CD4-positive, alpha-beta T cell treated with Interleukin-4 for 1 hour (primary cell): ENCODE measurements at places on chromosomes 2 and 18.
A peak's percentile ranks its signal among the peaks of the same experiment; 100 is the strongest.

DNA sequence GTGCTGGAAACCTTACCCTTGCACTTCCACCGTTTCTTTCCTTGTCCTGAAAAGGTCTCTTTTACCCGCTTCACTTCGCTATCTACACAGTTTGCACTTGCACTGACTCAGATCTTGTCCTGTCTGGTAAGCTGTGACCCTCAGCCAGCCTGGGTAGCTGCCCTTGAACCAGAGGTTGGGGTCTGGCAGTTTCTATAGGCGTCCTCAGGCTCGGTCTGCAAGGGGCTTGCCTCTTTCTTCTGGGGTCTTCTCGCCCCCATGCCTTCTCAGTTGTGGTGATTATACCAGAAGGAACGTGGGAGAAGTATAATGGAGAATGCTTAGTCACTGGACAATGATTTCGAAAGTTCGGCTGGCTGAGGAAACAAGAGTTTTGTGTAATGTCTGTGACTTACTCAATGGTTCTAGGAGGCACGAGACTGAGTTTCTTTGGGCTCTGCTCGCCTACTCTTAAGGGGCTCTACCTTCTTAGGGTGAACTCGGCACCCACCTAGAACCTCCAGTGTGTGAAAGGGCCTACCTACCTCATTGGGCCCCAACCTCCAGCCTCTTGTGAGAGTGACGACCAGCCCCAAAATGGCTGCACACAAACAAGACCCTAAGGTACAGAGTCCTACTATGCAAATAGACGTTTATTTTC, 6.9 kb upstream of the STAT1 start:
- peak; percentile 41 for DNase-seq

DNA sequence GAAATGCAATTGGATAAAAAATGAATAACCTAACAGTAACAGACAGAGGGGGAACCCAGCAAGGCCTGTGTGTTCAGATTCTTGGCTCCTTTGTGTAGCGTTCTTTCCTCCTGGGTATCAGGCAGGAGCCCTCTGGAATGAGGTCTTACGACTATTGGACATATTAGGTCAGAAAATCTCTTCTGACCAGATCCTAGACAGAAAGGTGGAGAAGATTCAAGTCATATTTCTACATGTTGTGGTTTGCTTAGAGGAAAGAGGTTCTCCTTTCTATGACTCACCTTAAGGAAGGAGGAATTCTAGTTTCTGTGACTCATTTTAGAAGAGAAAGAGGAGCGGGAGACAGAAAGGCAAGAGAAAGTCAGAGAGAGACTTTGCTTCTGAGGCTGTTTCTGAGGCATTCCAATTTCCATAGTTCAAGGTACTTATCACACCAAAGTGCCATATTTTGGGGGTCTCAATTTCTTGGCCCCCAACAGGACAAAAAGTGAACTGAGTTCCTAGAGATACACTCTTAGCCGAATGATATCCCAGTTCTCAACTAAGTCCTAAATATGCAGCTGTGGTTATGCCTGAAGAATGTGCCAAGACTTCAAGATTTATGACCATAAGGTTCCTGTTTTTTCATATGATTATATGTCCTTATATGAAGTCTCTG, 618.6 kb downstream of the ZEB2 start:
- DNase-seq = no peak

GRCh38 chr2:138814123-138814898, 34.1 kb upstream of the NXPH2 start:
- DNase-seq = peak; percentile 21

GRCh38 chr2:134206573-134206972, 47.3 kb upstream of the MGAT5 start:
- DNase-seq = no peak

- DNase-seq = no peak
These were observed 4.4 kb upstream of the ANKRD23 start for GRCh38 chr2:96848264-96848663.

DNA sequence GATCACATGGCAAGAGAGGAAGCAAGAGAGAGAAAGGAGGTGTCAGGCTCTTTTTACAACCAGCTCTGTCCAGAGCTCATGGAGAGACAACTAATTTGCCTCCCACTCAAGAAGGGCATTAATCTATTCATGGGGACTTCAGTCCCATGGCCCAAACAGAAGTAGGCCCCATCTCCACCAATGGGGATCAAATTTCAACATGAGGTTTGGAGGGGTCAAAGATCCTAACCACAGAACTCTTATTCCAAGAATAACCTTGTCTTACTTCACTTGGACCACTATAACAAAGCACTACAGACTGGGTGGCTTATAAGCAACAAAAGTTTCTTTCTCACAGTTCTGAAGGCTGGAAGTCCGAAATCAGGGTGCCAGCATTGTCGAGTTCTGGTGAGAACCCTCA, 31.8 kb downstream of the GRB14 start:
- no peak for DNase-seq

- DNase-seq = no peak
These were observed 16.8 kb upstream of the RHOB start for GRCh38 chr2:20430035-20430434.

DNA sequence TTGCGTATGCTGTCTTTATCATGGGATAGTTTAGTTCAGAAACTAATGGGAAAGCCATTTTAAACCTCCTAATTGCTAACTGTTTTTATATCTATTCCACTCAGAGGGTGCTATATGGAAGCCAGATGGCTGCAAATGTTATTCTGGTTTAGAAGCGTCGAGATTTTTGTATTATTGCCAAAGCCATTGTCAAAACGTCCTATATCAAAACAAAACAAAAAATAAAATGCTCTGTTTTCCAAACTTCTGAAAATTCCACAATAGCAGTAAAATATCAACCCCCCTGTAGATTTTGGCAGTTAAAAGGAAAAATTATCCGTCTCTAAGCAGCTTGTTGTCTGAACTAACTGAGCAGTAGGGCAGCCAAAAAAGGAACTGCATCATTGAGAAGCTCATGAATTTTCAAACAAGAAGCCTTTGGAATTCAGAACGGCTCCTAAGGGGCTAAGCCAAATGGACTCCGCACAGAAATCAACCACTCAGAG, 195.4 kb upstream of the CWC22 start:
- no peak for DNase-seq

GRCh38 chr2:53286345-53286744, 481.3 kb upstream of the CHAC2 start:
- DNase-seq = no peak

GRCh38 chr2:195017890-195018289, 639.1 kb upstream of the SLC39A10 start:
- DNase-seq = no peak

DNA sequence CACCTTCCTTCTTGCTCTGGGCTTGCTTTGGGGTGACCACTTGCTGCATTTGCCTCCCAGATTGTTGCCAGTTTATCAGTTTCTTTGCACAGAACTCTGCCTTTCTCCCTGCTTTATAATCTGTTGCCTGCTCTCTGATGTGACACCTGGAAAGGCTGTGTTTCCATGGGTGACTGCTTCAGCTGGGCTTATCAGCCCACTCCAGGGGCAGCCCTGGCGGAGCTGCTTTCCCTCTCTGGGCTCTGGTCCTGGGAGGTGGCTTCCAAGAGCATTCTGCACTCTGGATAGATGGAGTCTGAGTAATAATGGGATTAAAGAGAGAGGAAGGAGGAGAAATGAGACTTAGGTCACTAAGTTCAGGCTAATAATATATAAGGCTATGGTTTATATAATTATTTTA, 352.7 kb downstream of the TSN start:
- no peak for DNase-seq

DNA sequence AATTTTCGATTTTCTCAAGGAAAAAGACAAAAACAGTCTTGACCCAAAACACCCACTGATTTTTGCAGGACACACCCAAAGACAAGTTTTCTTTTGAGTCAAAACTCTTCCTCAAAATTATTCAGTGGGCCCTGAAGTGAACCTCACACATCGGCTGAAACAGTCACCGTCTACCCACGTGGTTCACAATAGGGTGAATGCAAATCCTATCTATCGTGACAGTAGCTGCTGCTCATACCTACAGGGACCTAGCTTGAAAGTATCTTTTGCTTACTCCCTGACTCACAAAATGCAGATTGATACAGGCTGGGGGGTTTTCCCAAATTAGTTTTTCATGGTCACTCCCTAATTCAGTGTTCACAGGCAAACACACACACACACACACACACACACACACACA, 10.7 kb upstream of the CD226 start:
- no peak for DNase-seq

GRCh38 chr2:128424406-128425171, 105.9 kb upstream of the HS6ST1 start:
- DNase-seq = no peak

DNA sequence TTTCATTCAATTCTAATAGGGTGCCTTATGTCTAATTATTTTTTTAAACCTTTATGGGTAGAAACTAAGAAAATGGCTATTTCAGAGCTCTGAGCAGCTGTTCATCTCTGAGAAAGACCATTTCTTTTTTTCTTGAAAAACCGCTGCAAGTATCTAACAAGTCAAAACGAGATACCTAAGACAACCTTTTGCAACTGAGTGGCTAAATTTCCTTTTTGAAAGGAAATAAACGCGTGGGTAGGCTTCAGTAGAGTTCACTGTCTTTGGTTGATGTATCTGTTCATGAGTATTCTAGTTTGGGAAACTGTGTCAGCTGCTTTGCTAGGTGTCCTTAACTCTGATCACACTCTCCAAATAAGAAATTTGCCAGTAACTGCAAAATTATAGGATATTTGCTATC, 104.3 kb upstream of the LINC00305 start:
- no peak for DNase-seq

DNA sequence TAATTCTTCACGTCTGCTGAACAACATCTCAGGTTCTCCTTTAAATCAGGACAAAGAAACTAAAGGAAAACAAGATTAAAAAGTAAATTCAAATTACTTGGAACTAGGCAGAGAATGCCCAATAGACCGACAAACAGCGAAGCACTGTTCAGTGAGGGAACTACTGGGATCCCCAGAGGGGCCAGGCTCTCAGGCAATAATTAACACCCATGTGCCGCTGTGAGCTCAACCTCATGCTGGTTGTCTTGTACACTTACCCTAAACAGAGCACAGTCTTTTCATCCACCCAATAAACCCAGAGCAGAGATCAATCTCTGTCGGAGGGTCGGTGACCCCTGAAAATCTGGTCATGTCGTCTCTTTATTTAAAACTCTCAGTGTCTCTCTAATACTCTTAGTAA, 229.9 kb upstream of the CRIM1 start:
- no peak for DNase-seq

DNA sequence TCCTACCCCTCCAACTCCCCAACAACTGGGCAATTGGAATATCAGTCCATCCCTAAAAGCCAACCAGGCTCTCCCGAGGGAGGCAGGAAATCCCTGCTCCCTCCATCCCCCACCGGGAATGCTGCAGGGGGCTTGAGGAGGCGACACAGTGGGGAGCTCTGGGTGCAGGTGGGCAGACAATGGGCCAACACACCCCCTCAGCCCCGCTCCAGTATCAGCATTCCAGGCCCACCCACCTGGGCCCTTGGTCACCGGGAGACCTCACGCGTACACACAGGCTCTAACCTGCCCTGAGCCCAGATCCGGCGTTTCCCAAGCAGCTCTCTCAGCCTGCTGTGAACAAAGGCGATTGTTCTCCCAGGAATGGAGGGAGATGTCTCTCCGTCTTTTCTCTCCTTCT, 37.6 kb upstream of the FZD7 start:
- DNase-seq = no peak

GRCh38 chr18:74645679-74646078, 48.0 kb downstream of the ZNF407 start:
- DNase-seq = no peak

DNA sequence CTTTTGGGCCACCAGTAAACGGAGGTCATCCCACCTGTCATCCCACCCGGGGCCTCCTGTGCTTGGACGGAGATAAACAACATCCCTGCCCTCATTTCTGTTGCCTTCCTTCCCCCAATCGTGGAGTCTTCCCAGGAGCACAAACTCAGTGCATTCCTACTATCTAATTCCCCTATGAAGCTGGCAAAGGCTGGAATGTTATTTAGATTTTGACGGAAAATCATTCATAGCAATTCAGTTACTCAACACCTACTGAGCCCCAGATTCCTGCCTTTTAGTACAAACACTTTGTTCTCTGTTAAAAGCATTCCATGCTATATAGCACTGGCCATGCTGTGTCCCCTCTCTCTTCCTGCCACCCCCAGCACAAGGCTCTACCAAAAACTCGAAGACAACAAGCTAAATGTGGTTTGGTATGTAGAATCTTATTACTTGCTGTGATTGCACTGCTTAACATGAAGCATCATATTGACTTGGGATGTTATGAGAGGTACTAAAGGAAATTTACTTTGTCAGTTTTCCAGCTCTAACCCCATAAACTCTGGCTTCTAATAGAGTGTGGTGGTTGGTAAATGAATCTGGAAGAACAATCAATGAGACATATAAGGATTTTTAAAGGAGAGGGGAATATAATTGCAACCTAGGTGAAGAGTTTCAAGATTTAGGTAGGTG, 32.3 kb upstream of the IMPA2 start:
- no peak for DNase-seq

DNA sequence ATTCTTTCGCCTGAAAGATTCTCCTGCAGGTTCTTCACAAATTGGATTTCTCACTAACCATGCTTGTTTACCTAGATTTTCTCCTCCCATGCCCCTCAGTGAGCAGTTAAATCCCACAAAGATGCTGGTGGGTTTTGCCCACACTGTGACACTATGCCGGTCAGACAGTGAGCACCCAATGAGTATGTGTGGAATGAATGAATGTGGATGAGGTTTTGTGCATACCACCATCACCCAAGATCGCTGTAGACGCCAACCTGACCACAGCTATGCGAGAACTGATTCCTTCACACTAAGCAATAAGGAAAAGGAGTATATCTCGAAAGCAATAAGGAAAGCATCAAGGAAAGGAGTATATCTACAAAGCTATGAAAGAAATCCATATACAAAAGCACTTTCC, 116.7 kb downstream of the PID1 start:
- no peak for DNase-seq

- DNase-seq = no peak
These were observed 28.0 kb downstream of the HDAC4 start for GRCh38 chr2:239372835-239373234.

DNA sequence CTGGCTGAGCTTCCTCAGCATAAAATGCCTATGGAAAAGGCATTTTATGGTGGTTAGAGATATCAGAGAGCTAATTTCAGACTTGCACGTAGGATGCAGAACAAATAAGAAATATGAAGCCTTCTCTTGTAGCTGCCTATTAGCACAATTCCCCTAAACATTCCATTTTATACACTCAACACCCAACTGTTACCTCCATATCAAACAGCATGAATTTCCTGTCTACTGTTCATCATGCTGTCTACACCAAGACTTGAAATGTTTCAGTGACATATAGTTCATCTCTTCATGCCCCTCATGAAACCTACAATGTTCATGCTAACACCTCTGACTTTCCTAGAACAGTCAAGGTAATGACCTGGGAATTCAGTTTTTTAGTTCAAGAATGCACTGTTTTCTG, 249.9 kb downstream of the PIEZO2 start:
- DNase-seq = no peak

- DNase-seq = no peak
These were observed 21.6 kb downstream of the EFEMP1 start for GRCh38 chr2:55901941-55902340.

DNA sequence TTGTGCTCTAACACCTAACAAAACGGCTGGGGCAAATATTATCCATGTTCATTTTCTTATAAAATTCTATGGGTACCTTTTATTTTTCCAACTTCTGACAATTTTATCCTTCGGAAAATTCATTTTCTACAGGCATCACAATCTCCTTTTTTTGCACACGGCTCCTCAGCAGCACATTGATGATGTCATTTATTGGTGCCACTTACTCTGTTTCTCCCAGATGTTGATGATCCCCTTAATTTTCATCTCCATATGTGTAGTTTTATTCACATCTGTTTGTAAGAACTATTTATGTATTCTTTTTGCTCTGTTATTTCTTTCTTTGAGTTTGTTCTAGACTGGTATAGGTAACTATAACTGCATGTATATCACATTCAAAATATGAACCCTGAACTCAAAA, 1660.8 kb upstream of the DDX18 start:
- no peak for DNase-seq
